ENCODE measurements at places on chromosomes 5 and 9.

DNA sequence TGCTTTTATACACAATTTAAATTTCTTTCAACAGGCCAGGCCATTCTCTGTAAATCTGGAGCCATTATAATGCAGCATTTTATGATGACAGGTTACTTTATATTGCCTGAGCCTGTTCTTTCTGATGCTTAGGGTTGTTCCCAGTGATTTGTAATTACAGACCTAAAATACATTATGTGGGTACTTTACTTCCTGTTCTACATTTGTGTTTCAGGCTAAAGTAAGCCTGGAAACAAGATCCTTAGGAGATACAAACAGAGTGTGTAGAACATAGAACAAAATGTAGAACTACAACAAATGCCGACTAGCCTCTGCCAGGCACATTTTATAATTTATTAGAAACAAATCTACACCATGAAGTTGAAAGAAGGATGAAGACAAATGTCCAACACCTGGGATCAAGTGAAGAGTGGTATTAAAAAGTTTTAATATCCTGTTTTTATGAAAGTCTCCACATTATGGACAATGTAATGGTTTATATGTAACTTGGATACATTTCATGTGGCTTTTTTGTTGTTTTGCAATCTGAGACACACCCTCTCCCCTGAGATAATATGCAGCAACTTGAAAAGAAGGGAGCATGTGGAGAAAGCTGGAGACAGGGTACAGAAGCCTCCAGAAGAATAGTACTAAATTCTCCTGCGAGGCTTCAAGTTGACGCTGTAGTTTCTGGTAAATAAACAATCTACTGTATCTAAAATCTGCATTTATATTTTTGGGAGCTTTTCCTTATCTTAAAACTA is 46.9 kb downstream of the VCAN start:
- no peak for DNase-seq

DNA sequence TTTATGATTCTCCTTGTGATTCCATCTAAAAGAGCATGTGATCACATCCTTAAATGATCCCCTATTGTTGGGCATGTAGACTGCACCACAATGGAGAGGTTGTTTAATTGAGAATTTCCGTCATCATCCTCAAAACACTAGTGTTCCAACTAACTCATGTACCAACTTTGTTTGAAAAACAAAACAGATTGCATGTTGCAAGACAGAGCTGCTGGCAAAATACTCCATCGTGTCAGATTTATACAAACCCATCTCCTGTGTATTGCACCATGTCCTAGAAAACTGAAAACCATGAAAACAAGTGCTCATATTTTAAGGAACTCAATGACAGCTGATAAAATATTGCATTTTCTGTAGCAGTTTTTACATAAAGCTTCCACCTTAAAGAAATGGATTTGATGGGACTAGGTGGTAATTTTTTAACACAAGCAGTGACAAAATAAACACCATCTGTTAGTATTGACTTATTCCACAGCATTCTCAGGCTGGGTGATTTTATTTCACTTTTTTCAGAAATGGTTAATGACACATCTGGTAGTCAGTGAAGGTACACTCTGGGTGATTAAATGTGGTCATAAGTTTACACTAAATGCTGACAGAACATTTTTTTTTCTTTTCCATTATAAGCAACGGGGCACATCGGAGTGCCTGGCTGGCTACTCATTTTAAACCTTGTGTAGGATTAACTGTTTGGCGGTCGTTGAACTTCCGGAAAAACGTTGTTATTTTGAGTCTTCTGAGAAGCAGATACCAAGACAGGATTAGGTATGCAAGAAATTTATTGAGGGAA is 602.9 kb upstream of the WWC1 start:
- DNase-seq, result no peak

DNA sequence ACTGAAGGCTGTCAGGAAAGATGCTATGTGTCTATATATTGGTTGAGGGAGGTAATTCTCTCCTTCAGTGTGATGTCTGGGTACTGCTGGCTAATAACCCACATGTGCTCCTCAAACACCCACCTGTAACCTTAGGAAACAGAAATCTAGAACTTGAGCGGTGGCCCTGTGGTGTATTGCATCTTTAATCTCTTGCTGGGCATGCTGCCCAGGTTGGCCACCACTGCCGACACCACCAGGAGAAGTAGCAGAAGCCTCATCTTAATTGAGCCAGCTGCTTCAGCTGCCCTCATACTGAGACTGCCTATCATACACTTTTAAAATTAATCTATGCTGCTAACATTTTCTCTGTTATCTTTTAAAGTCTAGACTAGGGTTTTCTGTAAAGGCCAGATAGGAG is 103.5 kb upstream of the C5orf63 start:
- DNase-seq, result no peak

- DNase-seq, result no peak
Observed at GRCh38 chr5:175681045-175681967, 23.4 kb downstream of the HRH2 start.
